Occipital lobe (tissue), 3 donors: ENCODE measurements at places on chromosomes 3 and 15.

DNA sequence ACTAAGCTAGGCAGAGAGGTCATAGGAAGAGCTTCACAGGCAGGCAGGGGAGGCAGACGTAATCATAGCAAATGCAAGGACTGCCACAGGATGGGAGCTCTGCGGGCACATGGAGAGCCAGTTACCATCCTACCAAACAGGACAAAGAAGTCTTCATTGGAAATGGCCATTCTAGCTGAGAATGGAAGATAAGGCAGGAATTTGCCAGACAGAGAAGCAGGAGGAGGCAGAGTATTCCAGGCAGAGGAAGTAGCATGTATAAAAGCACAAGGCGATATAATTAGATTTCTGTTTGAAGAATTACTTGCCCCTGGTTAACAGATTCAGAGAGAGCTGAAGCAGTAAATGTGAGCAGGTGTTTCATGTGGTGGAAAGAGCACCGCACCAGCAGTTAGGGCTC, 3.5 kb upstream of the SEMA5B start:
- no peak for DNase-seq

DNA sequence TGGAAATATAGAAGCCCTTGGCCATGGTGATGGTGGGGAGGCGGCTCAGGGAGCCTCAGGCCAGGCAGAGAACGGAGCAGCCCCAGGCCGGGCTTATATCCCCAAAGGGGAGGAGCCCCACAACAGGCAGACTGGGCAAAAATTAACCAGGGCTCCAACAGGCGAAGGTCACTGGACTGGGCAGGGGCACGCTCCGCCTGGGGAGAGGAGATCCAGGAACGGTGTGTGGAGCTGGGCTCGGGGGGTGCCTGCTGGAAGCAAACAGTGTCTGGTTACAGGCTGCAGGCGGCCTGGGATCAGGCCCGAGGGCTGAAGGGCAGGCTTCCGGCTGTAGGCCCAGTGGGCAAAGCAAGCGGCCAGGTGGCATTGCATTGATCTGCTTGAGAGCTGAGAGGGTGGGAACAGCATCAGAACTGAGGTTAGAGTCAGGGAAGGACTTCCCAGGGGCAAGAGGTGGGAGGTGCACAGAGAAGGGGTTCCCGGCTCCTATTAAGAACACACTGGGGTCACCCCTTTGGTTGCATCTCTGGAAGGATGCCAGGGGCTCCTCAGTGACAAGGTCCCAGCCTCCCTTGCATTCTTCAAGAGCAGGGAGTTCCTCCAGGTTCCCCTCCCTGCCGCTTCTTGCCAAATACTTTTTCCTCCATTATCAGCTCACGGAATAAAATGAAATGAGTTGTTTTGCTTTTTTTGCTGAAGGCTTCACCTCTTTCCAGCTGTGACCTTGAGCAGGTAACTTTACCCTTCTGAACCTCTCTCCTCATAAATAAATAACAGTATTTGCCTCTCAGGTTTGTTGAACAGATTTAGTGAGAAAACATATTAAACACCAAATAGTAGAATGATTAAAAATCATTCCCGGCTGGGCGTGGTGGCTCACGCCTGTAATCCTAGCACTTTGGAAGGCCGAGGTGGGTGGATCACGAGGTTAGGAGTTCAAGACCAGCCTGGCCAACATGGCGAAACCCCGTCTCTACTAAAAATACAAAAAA, 7.8 kb downstream of the ANPEP start:
- no peak for DNase-seq

- no peak for DNase-seq
Observed at GRCh38 chr3:78706906-78707523, 1060.8 kb downstream of the ROBO1 start.

GRCh38 chr3:38031022-38031994, 1.9 kb upstream of the PLCD1 start:
- no peak for DNase-seq

DNA sequence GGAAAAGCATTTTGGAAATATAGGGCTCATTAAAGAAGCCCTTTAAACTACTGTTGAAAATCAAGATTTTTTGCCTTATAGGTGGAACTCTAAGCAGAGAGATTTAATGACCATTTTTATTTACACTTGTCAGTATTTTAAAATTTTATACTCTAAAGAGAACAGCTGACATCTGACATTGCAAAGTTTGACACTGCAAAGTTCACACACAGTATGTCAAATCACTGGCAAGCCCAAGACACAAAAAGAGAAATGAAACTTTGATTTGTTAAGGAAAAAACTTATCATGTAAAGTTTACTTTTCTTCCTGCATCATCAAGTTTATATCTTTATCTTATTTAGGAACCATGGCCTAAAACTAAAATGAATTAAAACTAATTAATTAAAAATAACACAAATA, 40.2 kb downstream of the DPH6 start:
- no peak for DNase-seq

- no peak for DNase-seq
Observed at GRCh38 chr3:145776782-145777408, 384.1 kb downstream of the PLOD2 start.

GRCh38 chr3:13539671-13540070, 9.3 kb upstream of the FBLN2 start:
- DNase-seq: no peak
